ENCODE measurements at places on chromosomes 1 and 21.

DNA sequence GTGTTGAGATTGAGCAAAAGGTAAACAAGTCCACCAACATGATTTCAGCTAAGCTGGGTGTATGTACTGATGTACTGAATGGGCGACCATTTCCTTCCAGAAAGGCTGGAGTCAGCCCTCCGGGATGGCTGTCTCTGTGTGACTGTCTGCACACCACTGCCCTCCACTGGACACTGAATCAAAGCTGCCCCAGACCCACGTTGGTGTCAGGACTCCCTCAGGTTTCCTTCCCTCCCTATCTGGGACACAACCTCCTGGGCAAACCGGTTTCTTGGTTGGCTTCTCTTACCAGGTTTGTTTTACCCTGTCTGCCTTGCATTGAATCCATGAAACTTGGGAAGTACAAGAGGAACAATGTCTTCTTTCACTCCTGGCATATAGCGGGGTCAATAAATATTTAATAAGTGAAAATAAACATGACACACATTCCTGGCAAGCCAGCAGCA, 5.3 kb upstream of the SRP9 start:
- DNase-seq = peak; percentile 89

- no peak for DNase-seq
These were observed 31.8 kb downstream of the PROK1 start for GRCh38 chr1:110482662-110483307.

GRCh38 chr21:20253261-20253660, 744.9 kb upstream of the NCAM2 start:
- no peak for DNase-seq

DNA sequence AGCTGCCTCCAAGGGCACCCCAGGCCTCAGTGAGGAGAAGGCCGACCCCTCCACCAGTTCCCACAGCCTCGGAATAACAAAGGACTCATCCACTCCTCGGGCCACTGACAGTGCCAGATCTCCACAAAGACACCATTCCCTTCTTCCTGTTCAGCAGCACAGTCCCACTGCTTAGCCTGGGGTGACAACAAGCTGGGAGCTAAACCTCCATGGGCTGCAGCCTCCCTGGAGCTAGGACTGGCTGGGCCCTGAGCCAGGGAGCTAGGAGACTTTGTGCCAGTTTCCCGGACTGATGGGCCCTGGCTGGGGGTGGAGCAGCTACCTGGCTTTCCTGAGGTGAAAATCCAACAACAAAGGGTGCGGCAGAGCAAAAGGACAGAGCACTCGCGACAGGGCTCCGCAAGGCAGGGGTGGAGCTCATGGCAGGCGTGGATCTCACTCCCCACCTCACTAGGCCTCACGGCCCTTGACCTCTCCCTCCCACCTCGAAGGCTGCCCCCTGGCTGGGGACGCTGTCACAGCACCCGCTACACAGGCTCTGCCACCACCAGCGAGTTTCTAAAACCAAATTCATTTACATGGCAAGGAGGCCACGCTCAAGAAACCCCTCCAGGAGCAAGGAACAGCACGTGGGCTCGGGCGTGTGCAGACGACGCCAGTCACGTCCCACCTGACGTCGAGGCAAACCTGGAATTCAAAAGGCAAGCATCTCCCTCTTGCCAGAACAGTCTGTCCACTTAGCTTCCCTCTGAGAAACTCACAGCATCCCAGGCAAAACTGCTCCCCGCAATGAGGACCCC, 13.8 kb downstream of the SLC35E2B start:
- no peak for DNase-seq

GRCh38 chr1:184646824-184647223, 107.8 kb downstream of the EDEM3 start:
- DNase-seq = no peak

DNA sequence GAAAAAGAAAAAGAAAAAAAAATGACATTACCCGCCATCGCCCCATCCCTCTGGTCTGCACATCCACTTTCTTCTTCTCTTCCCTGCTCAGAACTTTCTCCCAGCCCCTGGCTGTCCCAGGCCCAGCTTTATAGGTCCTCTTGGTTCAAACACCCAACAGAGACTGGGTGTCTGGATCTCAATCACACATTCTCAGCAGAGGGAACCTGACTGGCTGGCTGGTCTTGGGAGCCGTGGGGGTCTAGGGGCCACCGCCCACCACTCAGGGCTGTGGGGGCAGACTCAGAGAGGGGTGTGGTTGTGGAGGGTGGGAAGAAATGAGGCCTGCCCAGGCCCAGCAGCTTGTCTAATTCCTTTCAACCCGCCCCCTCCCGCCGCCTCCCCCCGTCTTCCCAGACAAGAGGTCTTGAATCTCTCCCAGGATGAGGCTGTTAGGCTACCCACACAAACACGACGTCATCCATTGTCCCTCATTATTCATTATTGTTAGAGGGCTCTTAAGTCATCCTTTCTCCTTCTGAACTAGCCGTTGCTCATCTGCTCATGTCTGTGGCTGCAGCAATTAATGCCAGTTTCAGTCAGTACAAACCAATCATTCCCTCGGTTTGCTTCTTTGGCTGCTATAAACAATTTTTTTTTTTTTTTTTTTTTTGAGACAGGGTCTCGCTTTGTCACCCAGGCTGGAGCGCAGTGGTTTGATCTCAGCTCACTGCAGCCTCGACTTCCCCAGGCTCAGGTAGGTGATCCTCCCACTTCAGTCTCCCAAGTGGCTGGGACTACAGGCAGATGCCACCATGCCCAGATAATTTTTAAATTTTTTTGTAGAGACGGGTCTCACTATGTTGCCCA, 40.6 kb upstream of the CLIC4 start:
- no peak for DNase-seq

DNA sequence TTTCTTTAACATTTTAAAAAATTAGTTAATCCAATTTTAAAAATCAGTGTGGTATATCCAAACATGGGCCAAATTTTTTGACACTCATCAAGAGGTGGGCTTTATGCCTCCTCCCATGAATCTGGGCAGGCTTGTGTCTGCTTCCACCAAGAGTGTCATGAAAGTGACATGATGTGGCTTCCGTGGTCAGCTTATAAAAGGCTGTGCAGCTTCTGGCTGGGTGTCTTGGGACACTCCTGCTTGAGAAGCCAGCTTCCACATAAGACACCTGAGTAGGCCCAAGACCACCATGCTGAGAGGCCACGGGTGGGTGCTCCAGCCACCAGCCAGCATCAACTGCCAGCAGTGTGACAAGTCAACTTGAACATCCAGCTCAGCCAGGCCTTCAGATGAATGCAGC, 74.3 kb upstream of the RUNX3 start:
- DNase-seq = no peak

- no peak for DNase-seq
These were observed 573.3 kb upstream of the NCAM2 start for GRCh38 chr21:20424943-20425342.

DNA sequence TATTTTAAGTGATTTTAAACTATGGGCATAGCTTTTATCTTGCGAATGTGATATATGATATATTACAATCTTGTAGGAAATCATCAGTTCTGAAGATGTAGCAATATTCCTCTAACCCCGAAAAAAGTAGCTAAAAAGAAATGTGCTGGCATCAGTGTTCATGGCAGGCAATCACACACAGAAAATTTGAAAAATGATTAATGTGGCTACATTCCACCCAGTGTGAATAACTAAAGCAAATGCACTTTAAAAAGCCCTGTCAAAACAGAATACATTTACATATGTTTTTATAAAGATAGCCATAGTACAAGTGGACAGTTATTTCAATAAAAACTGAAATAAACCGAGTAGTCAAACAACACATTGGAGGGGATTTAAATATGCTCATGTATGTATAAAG, 260.2 kb downstream of the HHAT start:
- DNase-seq = no peak

- DNase-seq = no peak
These were observed 18.5 kb downstream of the SELL start for GRCh38 chr1:169692756-169693460.

GRCh38 chr1:21299780-21300395, 9.6 kb upstream of the ECE1 start:
- DNase-seq = no peak

- DNase-seq = no peak
These were observed 22.8 kb upstream of the ZNF697 start for GRCh38 chr1:119670898-119671297.

- DNase-seq = no peak
These were observed 4.4 kb downstream of the CDC7 start for GRCh38 chr1:91505086-91505485.

GRCh38 chr1:148308832-148309458, 156.9 kb upstream of the NBPF11 start:
- DNase-seq = no peak

- DNase-seq = no peak
These were observed 52.5 kb upstream of the CAMK1G start for GRCh38 chr1:209531006-209531405.

- DNase-seq = no peak
These were observed 42.1 kb upstream of the SRP9 start for GRCh38 chr1:225735252-225736149.

DNA sequence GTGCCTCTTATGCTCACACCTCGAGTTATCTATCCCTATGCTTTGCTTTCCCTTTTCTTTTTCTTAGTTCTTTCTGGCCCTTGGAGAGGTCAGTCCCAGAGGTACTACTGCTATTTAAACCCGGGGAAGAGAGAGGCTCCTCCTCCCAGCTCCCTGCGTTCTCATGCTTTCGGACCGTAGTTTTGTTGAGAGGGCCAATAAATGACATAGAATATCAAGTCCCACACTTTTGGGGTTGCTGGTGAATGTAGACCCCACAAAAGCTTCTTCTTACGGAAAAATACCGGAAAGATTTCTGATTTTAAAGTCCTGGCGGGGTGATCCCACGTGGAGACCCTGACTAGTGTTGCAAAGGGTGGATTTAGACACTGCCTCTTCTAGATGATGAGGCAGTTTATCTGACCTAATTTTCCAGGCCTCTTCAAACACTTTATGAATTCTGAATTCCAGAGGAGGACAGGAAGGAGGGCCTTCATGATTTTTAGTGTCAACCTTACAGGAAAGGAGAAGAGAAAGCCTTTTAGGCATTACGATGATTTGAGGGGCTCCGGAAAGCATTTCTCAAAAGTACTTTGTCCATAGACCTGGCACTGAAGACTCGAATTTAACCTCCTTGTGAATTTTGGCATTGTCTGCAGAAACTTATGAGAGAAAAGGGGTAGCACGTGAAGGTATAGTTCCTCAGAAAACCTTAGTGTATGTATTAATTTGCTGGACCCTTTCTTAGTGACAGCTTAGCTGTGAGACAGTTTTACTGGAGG, 694 bp downstream of the TMEM167B start:
- no peak for DNase-seq

GRCh38 chr1:221688488-221688843, 53.4 kb downstream of the DUSP10 start:
- DNase-seq = no peak

DNA sequence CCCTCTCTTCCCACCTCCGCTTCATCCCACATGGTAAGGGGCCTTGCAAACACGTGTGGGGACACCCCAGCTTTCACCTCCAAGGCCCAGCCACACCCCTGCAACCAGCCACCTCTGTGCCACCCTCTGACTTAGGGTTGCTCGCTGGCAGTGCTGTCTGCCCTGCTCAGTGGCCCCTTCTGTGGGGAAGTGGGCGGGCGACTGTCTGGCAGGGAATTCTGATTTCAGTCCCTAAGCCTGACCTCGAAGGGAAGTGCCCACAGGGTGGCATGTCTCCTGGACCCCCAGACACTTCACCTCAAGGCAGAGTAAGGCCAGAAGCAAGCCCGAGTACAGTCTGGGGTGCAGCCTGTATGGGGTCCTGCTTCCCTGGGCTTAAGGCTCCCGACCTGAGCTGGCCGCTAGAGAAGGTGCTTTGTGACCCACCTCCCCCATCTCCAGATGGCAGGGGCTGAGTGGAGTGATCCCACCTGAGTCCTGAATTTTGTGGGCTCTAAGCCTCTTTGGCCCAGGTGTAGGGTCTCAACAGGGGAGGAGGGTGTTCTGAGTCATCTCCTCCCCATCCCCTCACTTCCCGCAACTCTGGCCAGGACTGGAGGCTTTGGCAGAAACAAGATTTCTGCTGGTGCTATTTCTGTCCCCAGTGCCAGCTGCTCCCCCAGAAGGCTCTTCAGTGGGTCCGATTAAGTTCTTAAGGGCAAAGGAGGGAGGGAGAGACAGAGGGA, 7.0 kb downstream of the RD3 start:
- no peak for DNase-seq

- no peak for DNase-seq
These were observed 3.5 kb downstream of the EXOC8 start for GRCh38 chr1:231334079-231334666.

- no peak for DNase-seq
These were observed 2.1 kb downstream of the EVA1B start for GRCh38 chr1:36321119-36321951.

GRCh38 chr21:38243732-38244406, 12.9 kb upstream of the KCNJ15 start:
- DNase-seq = no peak

- no peak for DNase-seq
These were observed 141.8 kb downstream of the ZZZ3 start for GRCh38 chr1:77540501-77541161.

DNA sequence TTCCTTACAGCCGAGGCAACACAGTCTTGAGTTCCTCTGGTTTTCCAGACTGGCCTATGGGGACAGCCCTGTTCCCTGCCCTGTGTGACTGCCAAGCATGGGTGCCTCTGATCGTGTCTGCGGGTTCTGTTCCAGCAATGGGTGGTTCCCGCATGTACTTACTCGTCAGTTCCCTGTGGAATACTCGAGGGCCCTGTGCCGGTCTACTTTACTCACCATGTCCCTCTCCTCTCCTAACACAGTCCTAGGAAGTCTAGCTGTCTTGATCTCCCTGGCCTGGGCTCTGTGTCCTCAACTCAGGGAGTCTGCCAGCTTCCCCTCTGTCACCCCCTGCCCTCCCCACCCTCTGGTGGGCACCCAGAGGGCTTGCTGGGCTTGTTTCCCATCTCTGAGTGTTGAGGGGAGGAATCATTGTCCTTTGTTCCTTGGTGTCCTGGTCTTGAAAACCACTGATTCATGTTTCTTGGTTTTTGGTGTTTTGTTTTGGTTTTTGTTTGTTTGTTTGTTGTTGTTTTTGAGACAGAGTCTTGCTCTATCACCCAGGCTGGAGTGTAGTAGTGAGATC, 36.0 kb downstream of the TRAPPC10 start:
- DNase-seq = no peak

DNA sequence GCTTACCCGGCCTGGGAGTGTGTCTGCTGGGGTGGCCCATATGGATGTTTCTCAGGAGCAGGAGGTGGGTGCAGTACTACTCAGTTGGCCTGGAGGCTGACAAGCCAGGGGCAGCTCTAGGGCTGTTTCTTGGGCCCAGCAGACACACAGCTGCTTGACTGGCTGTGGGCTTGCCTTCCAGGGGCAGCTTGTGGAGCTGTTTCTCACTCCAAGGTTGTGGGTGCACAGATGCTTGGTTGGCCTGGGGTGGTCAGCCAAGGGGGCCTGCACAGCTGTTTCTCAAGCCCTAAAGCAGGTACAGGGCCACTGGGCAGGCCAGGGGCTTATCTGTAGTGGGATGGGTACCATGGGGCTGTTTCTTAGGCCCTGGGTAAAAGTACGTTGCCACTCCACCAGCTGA, 1078.1 kb upstream of the ADGRL2 start:
- no peak for DNase-seq

GRCh38 chr1:86487131-86487810, 18.5 kb downstream of the CLCA1 start:
- DNase-seq = no peak

All from NCI-H1048 (cell line).